Tibial artery (tissue), 4 donors: ENCODE measurements at places on chromosomes 6 and 20.

DNA sequence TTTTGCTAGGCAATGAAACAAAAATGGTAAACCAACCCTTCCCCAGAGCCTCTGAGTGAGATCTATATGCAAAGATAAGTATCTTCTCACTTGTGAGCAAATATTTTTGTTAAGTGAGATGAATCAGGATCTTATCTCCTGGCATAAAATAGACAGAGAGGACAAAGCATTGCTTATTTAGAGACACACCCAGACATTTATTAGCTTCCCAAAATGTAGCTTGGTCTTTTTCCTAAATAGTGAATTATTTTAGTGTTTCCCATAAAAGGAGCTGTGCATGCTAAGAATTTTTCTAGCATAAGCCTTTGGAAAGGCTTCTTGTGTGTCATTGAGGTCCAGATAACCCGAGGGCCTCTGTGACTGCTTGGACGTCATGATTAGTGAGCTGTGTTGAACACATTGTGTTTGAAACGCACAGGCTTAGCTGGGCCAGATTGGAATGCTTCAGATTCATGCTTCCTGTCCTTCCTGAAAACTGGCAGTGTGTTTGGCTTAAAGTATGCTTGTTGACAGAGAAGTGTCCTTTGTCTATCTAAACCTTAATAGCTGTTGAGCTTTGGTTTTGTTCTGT lies 16.5 kb downstream of the MTHFD1L start:
- peak; percentile 57 for DNase-seq

DNA sequence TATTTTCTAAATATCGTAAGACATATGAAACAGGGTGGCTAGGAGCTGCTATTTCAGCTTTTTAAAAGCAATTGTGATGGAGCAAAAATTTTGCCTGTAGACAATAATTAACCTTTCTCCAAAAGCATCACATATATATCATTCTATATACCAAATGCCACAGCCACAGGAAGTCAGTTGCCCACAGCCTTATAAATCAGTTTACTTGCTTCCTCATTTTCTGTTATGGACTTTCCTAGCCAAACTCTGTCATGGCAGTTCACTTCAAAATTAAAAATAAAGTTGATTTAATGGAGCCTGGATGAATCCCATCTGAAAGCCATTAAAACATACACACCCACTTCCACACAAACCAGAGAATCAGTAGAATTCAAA lies 93.4 kb upstream of the NHSL1 start:
- no peak for DNase-seq

- no peak for DNase-seq
Observed at GRCh38 chr6:142728364-142728763, 216.6 kb downstream of the HIVEP2 start.

- no peak for DNase-seq
Observed at GRCh38 chr6:79648328-79648727, 17.2 kb downstream of the SH3BGRL2 start.

DNA sequence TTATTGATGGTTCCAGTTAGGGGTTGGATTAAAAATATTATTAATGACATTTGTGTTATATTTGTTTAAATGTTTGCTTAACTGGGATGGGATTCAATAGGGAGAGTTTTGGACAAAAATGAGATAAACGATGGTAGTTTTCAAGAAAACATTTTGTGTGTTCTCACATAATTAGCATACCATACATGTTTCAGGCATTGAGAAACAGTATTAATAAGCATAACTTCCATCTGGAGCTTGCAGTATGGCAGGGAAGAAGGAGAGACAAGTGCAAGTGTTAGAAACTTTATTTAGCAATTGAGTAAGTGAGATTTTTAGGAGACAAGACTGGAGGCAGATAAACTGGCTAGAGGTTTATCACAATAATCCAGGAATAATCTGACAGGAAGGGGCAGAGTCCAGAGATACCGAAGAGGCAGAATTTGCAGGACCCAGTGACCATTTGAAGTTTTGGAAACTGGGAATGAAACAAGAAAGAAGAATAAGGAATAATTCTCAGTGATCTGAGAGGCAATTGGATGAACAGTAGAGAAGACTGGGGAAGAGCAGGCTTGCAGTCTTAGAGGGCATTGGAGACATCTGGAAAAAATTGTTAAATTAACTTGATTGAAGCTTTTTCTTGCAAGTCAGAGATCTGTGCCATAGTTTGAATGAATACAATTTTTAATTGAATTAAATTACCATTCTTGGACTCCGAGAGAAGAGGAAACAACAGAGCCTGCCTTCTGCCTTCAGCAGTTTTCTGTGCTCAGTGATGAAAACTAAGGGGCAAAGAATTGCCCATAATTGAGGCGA lies 73.0 kb upstream of the PTCHD4 start:
- DNase-seq: no peak

GRCh38 chr6:106444777-106445507 lies 84.4 kb downstream of the CRYBG1 start:
- DNase-seq: no peak
